ENCODE measurements at places on chromosomes 11 and 22.
A peak's percentile ranks its signal among the peaks of the same experiment; 100 is the strongest.

DNA sequence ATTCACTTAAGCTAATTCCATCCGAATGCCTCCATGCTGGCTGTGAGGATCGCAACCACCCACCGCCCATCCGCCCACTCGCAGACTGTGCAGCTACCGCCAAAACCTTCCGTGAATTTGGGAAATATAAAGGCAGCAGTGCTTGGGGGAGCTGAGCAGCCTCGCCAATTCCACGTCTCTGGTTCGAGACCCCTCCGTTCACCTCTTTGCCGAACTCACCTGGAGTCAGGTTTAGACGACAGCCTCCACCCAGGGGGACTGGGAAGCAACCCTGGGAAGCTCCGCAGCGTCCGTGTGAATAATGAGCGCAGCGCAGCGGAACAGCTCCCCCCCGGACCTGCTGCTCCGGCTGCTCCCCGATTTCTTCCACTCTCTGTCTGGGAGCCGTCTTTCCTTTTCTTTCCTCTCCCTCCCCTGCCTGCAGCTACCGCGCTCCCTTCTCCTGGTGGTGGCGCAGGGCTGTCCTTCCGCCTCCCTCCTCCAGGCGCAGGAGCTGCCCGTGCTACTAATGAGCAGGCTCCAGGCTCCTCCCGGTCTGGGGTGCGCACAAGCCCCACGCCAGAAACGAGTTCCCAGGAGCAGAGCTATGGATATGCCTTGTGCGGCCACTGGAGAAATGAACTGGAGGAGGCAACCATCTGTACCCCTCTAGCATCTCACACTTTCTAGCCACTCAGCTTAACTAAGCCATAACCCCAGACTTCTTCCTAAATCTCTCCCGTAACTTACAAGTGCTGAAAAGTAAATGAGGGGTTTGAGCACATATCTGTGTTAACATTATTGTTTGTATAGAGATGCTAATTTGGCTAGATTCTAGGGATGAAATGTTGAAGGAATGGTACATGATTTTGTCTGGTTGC, 107.3 kb downstream of the XKR3 start:
- DNase-seq: no peak

DNA sequence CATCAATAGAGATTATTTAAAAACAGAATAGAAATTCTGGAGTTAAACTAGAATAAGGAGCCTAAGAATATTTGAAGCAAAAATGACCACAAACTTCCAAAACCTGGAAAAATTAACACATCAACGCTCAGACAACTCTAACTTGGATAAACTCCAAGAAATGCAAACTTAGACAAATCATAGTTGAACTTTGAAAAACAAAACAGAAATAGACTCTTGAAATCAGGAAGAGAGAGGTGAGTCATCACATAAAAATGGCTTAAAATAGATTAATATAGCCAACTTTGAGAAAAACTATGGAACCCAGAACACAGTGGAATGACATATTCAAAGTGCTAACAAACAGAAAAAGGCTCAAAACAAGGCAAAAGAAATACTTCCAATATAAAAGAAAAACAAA, 974.2 kb downstream of the JRKL start:
- DNase-seq: no peak

GRCh38 chr22:49923445-49923844, 5.0 kb downstream of the CRELD2 start:
- DNase-seq: no peak

- DNase-seq: no peak
Observed at GRCh38 chr11:2516276-2517015, 71.6 kb downstream of the KCNQ1 start.

GRCh38 chr11:83102834-83103233, 31.1 kb upstream of the RAB30 start:
- no peak for DNase-seq

- DNase-seq: peak; percentile 36
Observed at GRCh38 chr11:47946682-47947559, 33.4 kb upstream of the PTPRJ start.

GRCh38 chr11:46461461-46461927, 69.9 kb upstream of the CHRM4 start:
- DNase-seq: no peak

DNA sequence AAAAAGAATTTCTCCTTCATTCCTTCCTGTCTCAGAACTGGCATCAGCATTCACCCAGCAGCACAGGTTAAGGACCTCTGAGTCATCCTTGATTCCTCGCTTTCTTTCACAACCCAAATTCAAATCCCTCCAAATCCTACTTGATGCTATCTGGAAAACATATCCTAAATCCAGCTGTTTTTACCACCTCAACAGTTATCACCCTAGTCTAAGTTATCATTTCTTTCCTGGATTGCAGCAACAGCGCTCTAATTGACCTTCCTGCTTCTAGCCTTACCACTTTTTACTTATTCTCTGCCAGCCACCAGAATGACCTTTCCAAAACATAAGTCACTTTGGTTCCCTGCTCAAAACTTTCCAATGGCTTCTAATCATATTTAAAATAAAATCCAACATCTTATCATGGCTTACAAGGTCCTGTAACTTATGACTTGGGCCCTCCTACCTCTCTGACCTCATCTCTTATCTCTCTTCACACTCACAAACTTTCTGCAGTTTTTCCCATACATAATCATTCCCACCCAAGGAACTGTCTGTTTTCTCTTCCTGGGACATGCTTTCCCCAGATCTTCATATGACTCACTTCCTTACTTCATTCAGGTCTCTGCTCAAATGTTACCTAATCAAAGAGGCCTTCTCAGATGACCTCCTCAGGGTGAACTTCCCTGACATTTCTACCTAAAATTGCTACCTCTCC, 119.4 kb downstream of the TTC28 start:
- no peak for DNase-seq

GRCh38 chr11:70250876-70251658, 19.4 kb upstream of the PPFIA1 start:
- DNase-seq: no peak

GRCh38 chr11:121999651-122000050, 116.4 kb downstream of the BLID start:
- no peak for DNase-seq
